Activated T-helper 2 cell treated with anti-CD3 and anti-CD28 coated beads, Interferon-gamma antibody, Interleukin-2, Interleukin-4, amounts not matched to agents 10 μg/mL and 5 μg/mL and 100 μg/mL, durations not matched to agents 14 hours and 24 hours and 36 hours (primary cell): ENCODE measurements at places on chromosomes 4 and X. TPM values are rescaled to one million over a fixed set of nuclear protein-coding genes. Genes with fewer than 3 reads are reported as not detected.

DNA sequence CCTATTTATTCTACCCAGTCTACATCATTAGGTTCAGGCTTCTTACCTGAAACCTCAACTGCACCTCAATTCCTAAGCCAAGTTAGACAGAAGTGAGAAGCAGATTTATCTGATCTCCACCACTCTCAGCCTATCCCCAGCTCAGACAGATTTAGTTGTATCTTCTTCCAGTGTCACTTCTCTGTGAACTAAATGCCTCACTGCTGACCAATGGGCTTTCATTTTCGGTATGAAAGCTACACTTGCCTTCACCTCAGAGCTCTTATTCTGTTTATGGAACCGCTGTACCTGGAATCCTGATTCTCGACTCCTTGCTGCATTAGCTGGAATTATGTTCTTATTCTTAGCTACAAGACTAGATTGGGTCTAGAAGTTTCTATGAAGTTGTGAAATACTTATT is 833.2 kb downstream of the CCSER1 start:
- H3K27ac ChIP-seq = no peak overlapping the region
- no peak for DNase-seq
- no peak overlapping the region for H3K4me3 ChIP-seq

DNA sequence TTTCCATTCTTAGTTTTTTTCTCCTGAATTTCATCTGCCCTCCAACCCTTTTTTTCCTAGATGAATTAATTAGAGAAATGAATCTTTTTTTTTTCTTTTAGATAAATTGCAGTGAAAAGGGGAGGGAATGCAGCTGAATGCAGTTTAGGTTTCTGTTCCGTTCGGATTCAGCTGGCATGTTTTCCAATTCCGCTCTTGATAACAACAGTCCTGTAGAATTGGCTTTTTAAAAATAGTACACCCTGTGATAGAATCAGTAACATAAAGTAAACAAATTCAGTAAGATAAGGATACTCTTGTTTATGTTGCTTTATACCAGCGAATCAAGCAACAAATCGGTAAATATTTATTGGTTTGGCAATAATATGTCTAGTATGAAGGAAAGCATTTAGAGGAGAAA is 103.5 kb downstream of the UNC5C start:
- H3K36me3 ChIP-seq = no peaks in the 10 kb centered on the region
- H3K4me3 ChIP-seq = no peak overlapping the region
- H3K27ac ChIP-seq = no peak overlapping the region
- H3K27me3 ChIP-seq = no peaks in the 10 kb centered on the region

DNA sequence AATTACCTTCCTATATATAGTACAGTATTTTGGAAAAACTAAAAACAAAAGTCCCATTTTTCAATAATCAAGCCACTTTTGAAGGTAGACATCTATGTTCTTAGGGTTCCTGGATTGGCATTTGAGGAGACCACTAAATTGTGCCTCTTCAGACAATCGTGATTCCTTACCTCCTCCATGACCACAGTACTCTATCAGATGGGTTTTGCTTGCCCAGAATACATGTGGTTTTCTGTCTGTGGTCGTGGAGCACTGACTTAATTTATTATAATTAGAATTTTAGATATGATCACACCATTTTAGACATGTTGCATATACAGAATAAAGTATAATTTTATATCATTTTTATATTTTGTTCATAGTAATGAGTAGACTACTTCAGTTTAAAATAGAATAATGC is 67.9 kb downstream of the NDST3 start:
- H3K36me3 ChIP-seq = no peaks in the 10 kb centered on the region
- H3K4me1 ChIP-seq = peaks cover 3% of the 10 kb centered on the region
- H3K4me3 ChIP-seq = no peak overlapping the region
- no peak for DNase-seq

DNA sequence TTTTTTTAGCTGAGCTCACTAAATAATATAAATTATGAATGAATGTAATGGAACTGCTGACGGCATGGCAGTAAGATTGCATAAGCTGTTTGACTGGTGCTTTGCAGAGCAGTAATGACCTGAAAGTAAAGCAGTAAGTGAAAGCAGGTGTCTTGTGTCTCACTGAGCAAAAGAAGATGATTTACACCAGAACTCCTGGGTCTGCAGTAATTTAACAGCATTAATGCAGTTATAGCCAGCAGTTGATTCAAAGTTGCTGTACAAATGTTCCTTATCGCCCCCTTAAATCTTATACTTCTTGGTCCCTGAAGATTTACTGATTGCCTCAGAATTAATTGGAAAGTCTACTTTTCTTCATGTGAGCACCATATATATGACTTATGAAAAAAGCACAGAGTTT is 187.7 kb downstream of the DCTD start:
- no peak for DNase-seq
- H3K4me3 ChIP-seq = no peak overlapping the region
- H3K4me1 ChIP-seq = no peaks in the 10 kb centered on the region
- no peaks in the 10 kb centered on the region for H3K27me3 ChIP-seq

GRCh38 chr4:157994863-157995262 is 178.0 kb downstream of the GASK1B start:
- H3K4me1 ChIP-seq = no peaks in the 10 kb centered on the region
- H3K4me3 ChIP-seq = no peak overlapping the region
- no peaks in the 10 kb centered on the region for H3K36me3 ChIP-seq
- DNase-seq = no peak
- H3K27me3 ChIP-seq = no peaks in the 10 kb centered on the region
- no peak overlapping the region for H3K27ac ChIP-seq

DNA sequence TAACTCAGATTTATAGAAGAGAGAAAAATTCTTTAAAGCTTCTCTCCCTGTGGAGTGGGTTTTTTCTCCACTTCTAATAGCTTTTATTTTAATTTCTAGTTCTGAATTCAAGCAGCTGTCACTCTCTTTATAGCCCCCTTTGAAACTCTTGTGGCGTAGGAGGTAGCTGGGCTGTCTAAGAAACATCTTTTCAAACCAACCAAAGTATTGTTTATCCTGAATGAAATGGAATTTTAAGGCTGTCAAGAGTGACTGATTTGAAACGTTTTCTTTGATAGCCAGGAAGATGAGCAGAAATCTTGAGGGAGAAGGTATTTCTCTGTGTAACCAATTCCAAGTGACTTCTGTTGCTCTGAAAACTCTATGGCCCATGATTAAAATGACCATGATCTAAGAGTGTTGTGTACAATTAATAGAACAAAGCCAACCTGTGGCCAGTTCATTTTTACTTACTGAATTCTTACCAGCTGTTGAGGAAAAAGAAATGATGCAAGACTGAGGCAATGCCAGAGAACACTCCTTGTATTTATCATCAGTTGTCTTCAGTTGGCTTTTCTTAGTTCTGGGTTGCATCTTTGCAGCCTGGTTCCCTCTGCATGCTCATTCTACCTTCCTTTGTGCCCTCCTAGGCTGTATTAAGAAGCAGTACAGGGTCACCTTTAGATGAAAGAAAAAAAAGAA is 298.4 kb downstream of the ARHGAP10 start:
- H3K27me3 ChIP-seq = no peaks in the 10 kb centered on the region
- H3K4me1 ChIP-seq = no peaks in the 10 kb centered on the region
- H3K4me3 ChIP-seq = no peak overlapping the region
- DNase-seq = no peak
- no peak overlapping the region for H3K27ac ChIP-seq
- no peaks in the 10 kb centered on the region for H3K36me3 ChIP-seq

- H3K4me1 ChIP-seq = no peaks in the 10 kb centered on the region
- no peak for DNase-seq
- no peak overlapping the region for H3K27ac ChIP-seq
- peaks cover 4% of the 10 kb centered on the region for H3K27me3 ChIP-seq
Observed at GRCh38 chr4:152970102-152970820, 34.1 kb downstream of the FHDC1 start.

GRCh38 chrX:107579956-107580355 is 48.4 kb upstream of the PRPS1 start:
- H3K27me3 ChIP-seq = peaks cover 2% of the 10 kb centered on the region
- no peaks in the 10 kb centered on the region for H3K36me3 ChIP-seq
- no peak overlapping the region for H3K27ac ChIP-seq
- H3K4me3 ChIP-seq = no peak overlapping the region

GRCh38 chr4:28435314-28435713 is 1574.7 kb downstream of the STIM2 start:
- no peaks in the 10 kb centered on the region for H3K36me3 ChIP-seq
- H3K27ac ChIP-seq = no peak overlapping the region
- H3K27me3 ChIP-seq = no peaks in the 10 kb centered on the region
- no peak for DNase-seq

The RTL9 gene
- not detected in 2 replicates for total RNA-seq

The NUP54 gene
- total RNA-seq = 74.7 and 75.6 TPM in 2 replicates

The SYP gene
- 3.8 and 4.3 TPM in 2 replicates for total RNA-seq

The MEPE gene
- total RNA-seq = not detected in 2 replicates

The CHIC1 gene
- 4.2 and 4.7 TPM in 2 replicates for total RNA-seq

The ADRA2C gene
- total RNA-seq = not detected in 2 replicates

The FHDC1 gene
- 0.07 TPM in 2 replicates for total RNA-seq
